ENCODE measurements at places on chromosomes 7 and 10.

- no peak for DNase-seq
Observed at GRCh38 chr10:117804470-117805011, 242.2 kb downstream of the RAB11FIP2 start.

GRCh38 chr10:22649390-22649841 lies 65.0 kb downstream of the PIP4K2A start:
- DNase-seq: no peak

GRCh38 chr10:77160679-77161078 lies 476.9 kb downstream of the KCNMA1 start:
- DNase-seq: no peak

GRCh38 chr10:16260388-16260787 lies 176.4 kb upstream of the PTER start:
- no peak for DNase-seq

- no peak for DNase-seq
Observed at GRCh38 chr10:70920519-70920918, 32.2 kb upstream of the PCBD1 start.

GRCh38 chr10:103819493-103819892 lies 35.9 kb downstream of the SH3PXD2A start:
- no peak for DNase-seq

- DNase-seq: no peak
Observed at GRCh38 chr10:92873029-92873428, 24.7 kb downstream of the EXOC6 start.

DNA sequence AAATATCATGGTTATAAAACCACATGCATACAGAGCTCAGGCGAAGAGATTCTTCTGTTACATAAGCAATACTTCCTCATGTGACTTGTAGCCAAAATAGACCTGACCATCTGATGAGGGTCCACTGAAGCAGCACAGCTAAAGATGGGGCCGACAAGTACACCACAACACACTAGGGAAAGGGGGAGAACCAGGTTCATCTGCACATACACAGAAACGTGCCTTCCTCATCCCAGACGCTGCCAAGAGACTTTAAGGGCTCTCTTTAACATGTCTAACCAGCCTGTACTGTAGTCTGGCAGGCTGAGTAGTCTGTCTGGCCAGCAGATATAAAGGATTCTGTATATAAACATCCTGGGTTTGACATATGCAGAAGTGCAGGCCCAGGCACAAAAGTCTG lies 30.3 kb downstream of the ERCC6 start:
- DNase-seq: no peak

- no peak for DNase-seq
Observed at GRCh38 chr10:46175831-46176230, 111.0 kb upstream of the ANTXRL start.

DNA sequence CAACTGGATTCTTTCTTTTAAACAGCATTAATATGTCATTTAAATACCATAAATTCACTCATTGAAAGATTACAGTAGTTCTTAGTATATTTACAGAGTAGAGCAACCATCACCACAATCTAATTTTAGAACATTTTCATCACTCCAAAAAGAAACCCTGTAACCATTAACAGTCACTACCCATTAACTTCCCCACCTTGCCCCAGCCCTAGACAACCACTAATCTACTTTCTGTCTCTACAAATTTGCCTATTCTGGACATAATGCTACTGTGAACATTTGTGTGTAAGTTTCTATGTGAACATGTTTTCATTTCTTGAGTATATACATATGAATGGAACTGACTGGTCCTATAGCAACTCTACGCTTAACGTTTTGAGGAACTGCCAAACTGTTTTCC lies 42.4 kb downstream of the P4HA1 start:
- DNase-seq: no peak

DNA sequence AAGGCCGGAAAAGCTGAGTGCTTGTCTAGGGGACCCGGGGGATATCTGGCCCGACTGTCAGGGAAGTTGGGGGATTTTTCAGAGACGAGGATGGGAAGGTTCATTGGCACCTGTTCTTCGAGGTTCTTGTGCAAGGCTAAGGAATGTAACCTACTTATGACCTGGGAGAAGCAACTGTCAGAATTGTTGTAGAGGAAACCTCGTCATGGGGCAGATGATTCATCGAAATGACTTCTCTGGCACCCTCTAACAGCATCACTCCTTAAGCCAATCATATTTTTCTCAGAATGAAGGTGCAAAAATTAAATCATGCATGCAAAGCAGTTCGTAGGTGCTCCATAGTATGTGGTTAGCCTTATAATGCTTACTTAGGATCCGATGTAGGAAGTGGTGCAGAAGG lies 58.6 kb downstream of the PLXDC2 start:
- DNase-seq: no peak

GRCh38 chr7:1288390-1288995 lies 55.8 kb downstream of the UNCX start:
- DNase-seq: no peak

DNA sequence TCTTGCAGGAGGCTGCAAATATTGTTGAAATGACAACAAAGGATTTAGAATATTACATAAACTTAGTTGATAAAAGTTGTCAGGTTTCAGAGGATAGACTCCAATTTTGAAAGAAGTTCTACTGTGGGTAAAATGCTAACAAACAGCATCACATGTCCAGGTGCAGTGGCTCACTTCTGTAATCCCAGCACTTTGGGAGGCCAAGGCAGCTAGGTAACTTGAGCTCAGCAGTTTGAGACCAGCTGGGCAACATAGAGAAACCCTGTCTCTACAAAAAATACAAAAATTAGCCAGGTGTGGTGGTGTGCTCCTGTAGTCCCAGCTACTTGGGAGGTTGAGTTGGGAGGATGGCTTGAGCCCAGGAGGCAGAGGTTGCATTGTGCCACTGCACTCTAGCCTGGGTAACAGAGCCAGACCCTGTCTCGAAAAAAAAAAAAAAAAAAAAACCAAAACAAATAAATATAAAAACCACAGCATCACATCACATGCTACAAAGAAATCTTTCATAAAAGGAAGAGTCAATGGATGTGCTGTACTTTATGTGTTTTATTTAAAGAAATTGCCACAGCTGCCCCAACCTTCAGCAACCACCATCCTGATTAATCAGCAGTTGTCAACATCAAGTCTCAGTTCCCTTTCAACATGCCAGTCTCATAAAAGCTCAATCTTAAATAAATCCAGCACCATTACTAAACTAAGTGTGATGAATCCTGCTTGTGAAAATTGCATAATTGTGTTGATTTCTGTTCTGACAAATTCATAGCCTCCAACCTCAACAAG lies 83.2 kb upstream of the MBL2 start:
- DNase-seq: no peak

- peak; percentile 41 for DNase-seq
Observed at GRCh38 chr10:26486990-26487850, 49.1 kb downstream of the APBB1IP start.

GRCh38 chr10:91023700-91024398 lies 103.0 kb upstream of the ANKRD1 start:
- DNase-seq: no peak

DNA sequence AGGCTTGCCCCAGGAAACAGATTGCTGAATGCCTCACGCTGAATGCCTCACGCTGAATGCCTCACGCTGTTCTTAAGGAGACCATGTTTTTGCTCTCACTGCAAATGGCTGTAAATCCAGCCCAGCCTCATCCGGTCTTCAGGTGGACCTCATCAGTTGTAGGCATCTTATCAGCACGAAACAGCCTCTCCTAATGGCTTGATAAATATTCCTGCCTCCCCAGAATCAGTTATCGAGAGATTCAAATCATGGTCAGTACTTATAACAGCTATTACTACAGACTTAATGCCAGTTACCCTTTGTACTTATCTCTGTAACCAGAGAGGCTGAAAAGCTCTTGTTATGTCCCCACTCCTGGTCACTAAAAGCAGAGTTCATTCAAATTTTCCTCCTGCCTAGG lies 290.6 kb downstream of the FZD1 start:
- DNase-seq: no peak

- DNase-seq: no peak
Observed at GRCh38 chr7:46432708-46433107, 511.6 kb upstream of the IGFBP3 start.

GRCh38 chr7:27239387-27240014 lies 3.1 kb upstream of the EVX1 start:
- no peak for DNase-seq

GRCh38 chr10:52539463-52539862 lies 225.4 kb downstream of the DKK1 start:
- DNase-seq: no peak

DNA sequence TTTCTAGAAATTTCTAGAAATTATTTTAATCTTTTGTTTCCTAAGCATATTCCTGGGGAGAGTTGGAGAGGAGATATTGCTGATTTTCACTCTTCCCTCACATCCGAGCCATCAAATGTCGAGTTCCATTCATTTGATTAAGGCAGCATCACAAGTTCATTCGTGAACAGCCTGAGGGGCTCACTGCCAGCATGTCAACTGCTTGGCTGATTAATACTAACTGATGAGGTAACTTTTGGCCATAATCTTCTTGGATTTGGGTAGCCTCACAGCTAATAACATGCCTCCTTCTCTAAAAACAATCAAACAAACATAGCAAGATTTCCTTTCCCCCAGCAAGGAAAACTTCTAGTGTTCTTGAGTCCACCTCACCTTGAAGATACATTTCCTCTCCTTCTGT lies 87.1 kb upstream of the AFAP1L2 start:
- DNase-seq: no peak

DNA sequence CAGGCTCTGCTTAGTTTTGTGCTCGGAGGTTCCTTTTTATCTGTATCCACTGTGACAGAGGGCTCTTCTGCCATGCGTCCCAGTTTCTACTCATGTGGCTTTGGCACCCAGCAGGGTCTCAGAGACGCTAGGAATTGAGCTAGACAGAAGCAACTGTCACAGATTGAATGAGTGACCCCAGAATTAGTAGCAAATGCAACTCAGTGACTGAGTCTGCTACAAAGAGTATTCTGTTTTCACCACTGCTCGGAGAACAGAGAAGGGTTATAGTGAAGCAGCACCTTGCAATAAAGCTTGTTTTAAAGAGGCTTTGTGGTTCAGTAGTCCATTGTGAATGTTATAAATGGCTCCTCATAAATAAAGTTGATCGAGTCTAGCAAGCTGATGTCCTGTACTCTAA lies 113.2 kb downstream of the DNAH11 start:
- no peak for DNase-seq

DNA sequence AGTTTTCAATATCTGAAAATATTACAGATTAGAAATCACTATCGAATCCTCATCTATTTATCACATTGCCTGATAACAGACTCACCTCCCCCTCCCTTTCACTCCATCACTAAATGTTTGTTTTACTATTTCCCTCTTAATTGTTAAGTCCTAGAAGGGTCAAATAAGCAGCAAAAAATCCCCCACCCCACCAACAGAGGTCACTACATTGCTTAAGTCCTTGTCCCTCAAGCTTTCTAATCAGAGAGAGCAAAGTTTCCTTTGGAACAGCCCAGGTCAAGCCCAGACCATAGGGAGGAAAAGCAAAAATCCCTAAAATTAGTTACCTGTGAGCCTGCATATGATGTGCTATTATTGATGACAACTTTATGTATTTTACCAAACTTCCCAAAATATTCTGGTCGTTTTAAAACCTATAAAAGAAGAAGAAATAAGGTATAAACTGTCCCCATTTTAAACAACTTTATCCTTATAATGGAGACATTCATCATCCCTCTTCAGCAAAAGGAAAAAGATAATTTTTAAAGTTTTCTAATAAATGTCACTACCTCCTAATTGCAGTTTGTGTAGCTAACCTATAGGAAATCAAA lies 95.0 kb downstream of the CNOT4 start:
- no peak for DNase-seq

DNA sequence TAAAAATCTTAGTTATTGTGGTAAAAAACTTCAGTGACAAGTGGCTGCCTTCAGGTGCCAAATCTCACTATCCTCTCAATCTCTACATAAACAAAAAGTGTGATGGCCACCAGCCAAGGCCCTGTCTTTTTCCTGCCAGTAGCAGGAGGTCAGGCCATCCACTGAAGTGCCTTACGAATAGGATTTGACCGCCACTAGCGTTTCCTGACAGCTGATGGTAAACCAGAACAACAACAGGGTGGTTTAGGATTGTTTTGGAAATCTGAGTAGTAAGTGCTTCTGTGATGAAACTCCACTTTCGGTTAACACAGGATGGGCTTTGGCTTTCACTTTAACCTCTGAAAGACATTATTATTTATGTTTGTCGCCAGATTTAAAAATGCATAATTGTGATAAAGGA lies 55.7 kb upstream of the OGDHL start:
- DNase-seq: no peak

GRCh38 chr10:124827474-124827873 lies 25.9 kb downstream of the ABRAXAS2 start:
- no peak for DNase-seq

- no peak for DNase-seq
Observed at GRCh38 chr10:51129946-51130544, 55.8 kb downstream of the PRKG1 start.

DNA sequence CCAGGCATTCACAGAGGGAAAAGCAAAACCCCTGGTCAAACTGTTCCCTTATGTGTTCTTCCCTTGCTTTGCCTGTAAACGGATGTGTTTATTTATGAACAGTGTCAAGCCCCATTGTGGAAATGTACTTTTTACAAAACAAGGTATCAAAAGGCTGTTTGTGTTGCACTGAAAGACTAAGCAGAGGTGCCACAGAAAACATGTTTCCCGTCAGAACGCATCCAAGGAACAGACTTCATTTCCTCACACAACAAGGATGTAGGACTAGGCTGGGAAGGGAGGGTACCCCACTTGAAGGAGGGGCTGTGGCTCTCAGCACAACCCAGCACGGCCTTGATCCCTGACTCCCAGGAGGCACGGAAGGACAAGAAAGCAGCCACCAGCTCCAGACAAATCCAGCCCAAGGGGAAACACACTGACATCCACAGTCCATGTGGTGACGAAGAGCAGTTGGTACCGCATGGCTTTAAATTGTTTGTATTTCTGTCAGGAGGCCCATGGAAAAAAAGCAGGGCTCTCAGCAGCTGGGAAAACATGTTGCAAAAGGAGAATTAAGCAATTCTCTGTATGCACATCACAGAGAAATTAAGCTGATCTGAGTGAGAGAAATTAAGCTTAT lies 85.6 kb downstream of the RNF216 start:
- DNase-seq: no peak

GRCh38 chr7:26147030-26147429 lies 5.0 kb upstream of the NFE2L3 start:
- DNase-seq: no peak

- no peak for DNase-seq
Observed at GRCh38 chr7:25308906-25309705, 80.8 kb upstream of the NPVF start.

GRCh38 chr7:45680776-45681175 lies 106.6 kb downstream of the ADCY1 start:
- no peak for DNase-seq
